Left lobe of liver (tissue), 2 donors: ENCODE measurements at places on chromosomes 13 and 19. TPM values are rescaled to one million over a fixed set of nuclear protein-coding genes. Genes with fewer than 3 reads are reported as not detected.

GRCh38 chr13:61253105-61253877 is 162.4 kb downstream of the PCDH20 start:
- DNase-seq = no peak

DNA sequence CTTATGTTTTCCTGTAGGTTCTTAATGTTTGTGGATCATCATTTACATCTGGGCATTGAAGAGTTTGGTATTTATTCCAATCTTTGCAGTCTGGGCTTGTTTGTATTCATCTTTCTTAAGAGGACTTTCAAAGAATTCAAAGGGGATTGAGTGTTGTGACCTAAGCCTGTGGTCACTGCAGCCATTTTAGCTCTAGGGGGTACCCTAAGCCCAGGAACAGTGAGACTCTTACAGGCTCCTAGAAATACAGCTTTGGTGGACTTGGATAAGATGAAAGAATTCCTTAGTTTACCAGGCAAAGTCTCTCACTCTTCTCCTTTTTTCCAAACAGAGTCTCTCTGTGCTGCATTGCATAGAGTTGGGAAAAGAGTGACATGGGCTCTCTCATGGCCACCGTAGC is 2539.0 kb upstream of the PCDH20 start:
- DNase-seq = no peak

DNA sequence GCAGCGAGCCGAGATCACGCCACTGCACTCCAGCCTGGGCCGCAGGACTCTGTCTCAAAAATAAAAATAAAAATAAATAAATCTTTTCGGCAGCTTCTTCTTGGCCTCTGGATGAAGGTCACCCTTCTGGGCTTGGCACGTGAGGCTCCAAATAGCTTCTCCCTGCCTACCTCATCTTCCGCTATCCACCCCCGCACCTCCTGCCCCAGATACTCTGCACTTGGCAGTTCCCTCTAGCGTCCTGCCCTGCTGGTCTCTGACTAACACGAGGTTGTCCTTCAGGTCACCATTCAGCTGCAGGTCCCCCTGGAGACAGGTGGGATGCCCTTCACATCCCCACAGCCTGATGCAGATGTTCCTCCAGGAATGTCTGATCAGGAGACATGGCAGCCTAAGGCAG is 8.5 kb upstream of the CCL25 start:
- DNase-seq = no peak

- no peak for DNase-seq
Observed at GRCh38 chr13:51360489-51360888, 21.0 kb downstream of the SERPINE3 start.

GRCh38 chr13:35046587-35046986 is 104.5 kb downstream of the NBEA start:
- no peak for DNase-seq

DNA sequence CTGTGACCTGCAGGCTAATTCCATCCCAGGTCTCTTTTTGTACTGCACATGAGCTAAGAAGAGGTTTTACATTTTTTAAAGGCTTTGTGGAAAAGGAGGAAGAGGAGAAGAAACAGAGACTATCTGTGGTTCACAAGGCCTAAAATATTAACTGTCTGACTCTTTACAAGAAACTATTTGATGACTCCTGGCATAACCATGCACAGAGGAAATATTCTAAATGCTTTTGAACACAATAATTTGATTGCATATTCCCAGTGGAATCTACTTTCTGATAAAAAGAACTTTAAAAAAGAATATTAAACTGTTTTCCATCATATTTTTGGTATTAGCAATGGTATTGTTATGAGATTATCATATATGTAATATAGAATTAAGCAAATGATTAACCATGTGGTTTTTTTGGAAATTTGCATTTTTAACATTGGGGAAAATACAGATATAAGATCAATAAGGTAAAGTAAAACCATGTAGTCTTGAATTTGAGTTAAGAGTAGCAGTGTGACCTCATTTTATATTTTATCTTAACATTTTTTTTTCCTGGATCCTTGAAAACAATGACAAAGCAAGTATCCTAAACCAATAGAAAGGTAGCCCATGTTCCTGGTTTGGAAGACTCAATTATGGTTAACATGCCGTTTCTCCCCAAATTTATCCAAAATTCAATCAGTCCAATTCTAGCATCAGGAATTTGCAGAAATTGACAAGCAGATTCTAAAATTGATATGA is 251.0 kb downstream of the UQCRFS1 start:
- no peak for DNase-seq

DNA sequence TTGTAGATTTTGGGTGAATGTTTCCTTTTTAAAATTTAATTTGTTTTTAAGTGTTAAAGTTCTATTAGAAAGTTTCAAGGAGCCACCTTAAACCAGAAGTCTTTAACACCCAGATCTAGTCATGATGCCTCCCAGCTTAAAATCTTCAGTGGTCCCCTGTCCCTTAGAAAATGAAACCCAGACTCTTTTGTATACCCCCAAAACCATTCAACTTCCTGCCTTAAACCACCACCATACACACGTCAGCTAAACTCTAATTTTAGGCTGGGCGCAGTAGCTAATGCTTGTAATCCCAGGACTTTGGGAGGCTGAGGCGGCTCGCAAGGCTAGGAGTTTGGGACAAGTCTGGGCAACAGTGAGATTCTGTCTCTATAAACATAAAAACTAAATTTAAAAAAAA is 37.9 kb downstream of the N4BP2L1 start:
- no peak for DNase-seq

- DNase-seq = no peak
Observed at GRCh38 chr13:107447591-107447990, 767.7 kb downstream of the LIG4 start.

GRCh38 chr13:94548382-94548781 is 47.6 kb downstream of the TGDS start:
- no peak for DNase-seq

DNA sequence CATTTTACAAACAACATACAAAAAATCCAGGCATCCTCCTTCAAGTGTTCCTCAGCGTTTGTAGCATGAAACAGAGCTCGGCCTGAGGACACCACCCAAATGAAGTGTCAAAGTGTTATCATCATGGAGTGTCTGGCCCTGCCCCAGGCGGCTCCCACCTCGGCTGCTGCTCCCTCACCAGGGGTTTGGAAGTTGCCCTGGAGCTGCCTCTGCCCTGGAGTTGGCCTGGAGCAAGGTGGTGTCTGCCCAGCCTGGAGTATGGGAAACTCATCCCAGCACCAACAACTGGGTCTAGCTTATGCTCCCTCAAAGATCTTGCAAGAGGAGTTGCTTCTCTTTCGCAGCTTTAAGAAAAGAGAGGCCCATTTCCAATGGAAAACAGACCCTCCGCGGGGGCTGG is 120.4 kb downstream of the FOXO1 start:
- no peak for DNase-seq

DNA sequence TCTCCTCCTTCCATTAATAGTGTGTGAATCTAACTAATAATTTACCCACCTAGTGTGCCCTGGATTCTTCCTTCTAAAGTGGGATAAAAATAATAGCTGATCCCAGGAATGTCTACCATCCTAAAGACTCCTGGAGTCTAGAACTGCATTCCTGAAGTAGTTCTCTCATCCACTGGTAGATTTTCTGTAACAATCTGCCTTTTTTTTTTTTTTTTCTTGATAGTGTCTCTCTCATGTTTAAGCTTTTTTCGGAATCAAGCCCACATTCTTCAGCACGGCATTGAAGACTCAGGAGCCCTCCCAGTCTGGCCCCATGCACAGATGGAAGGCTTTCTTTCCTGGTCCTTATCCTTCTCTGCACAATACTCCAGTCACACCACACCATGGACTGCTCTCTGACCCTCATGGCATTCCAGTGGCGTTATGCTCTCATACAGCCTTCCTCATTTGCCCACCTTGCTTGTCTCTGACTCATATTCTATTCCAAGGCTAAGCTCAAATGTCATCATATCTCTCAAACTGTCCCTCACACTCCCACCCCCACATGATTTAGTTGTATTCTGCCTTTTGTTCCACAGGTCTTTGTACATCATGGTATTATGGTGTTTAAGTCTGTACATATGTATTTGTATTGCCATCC is 68.7 kb upstream of the FRY start:
- no peak for DNase-seq

- DNase-seq = no peak
Observed at GRCh38 chr13:29550430-29550988, 45.0 kb downstream of the SLC7A1 start.

- DNase-seq = no peak
Observed at GRCh38 chr13:102862624-102863210, 16.9 kb downstream of the ERCC5 start.

TPTE2 gene
- total RNA-seq = not detected

ZNF776 gene
- 9.1 TPM for total RNA-seq

ATXN8OS gene
- not detected for total RNA-seq

JAK3 gene
- 1.2 TPM for total RNA-seq

ATP12A gene
- total RNA-seq = not detected

CBY2 gene
- total RNA-seq = not detected
